ENCODE measurements at places on chromosomes 2 and 18.
A peak's percentile ranks its signal among the peaks of the same experiment; 100 is the strongest.

DNA sequence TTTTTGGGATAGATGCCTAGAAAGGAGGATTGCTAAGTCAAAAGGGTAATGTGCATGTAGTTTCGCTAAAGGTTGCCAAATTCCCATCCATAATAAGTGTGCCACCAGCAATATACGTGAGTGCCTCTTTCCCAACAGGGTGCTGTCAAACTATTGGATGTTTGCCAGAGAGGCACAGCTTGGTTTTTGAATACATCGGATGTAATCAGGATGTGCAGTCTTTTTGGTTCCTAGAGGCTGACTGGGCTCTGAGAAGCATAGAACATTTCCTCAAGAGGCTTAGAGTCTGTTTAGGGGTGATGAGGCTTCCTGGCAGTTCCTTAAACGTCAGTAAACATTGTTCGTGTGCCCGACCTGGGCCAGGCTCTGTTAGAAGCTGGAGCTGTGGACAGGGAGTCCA, 28.0 kb downstream of the AGAP1 start:
- DNase-seq, result no peak

- no peak for DNase-seq
Measured at GRCh38 chr18:35671966-35672603, 90.5 kb downstream of the GALNT1 start.

GRCh38 chr2:205692104-205692503, 9.8 kb downstream of the NRP2 start:
- no peak for DNase-seq

DNA sequence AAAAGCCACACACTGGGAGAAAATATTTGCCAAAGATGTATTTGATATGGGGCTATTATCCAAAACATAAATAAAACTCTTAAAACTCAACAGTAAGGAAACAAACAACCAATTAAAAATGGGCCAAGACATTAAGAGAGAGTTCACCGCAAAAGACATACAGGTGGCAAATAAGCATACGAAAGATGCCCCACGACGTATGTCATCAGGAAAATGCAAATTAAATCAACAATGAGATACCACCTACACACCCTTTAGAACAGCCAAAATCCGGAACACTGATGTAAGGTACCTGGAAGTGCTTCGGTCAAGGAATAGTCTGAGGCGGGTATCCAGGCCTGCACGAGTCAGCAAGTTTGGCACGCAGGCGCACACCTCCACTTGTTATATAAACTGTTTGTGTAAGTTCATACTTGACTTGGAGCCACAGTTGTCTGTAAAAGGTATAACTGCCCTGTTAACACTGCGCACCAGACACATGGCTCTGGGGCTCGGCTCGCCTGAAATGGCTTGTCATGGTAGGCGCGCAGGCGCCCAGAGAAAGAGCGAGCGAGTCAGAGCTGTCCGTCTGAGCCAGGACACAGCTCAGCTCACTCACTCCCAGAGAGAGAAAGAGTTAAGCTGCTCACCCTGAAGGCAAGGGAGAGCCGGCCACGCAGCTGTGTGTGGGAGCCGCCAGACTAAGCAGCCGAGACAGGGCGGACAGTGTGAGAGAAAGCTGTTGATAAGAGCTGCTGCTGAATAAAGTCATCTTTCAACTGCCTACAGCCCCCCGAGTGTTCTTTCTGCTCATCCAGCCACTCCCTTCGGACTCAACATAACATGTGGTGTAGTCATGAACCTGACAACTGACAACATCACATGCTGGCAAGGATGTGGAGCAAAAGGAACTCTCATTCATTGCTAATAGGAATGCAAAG, 87.3 kb downstream of the HNRNPLL start:
- no peak for DNase-seq

DNA sequence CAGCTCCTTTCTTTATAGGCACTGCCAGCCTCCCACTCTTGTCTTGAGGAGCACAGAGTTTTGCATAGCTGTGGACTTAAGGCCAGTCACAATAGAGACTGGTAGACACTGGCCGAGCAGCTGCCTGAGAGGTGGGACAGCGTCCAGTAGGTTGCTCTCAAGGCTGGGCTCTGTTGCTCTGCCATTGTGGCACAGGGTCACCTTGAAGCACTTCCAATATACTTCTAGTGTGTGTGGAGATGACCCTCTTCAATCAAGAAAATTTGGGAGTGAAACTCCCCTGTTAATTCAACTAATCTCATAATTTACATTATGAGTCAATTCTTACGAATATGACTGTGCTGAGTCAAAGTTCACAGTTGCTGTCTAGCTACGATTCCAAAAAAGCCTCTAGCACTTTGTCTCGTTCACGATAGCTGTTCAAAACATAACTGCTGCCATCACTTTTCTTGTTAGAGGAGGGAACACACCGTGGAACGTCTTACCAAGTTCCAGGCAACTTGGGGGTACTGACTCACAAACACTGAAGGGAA, 636.2 kb downstream of the EPHA4 start:
- DNase-seq, result no peak

- DNase-seq, result peak; percentile 77
Measured at GRCh38 chr2:119255760-119256581, 32.3 kb downstream of the STEAP3 start.

- peak; percentile 59 for DNase-seq
Measured at GRCh38 chr2:105038383-105039061, 653 bp downstream of the MRPS9 start.

All from GM23338 (cell line).